Transverse colon (tissue), 4 donors: ENCODE measurements at places on chromosomes 12 and 14. TPM values are rescaled to one million over a fixed set of nuclear protein-coding genes. Genes with fewer than 3 reads are reported as not detected.

Gene CLBA1
- 6.7 TPM for total RNA-seq

Gene BIN2
- 4.0 TPM for total RNA-seq

Gene TSPAN9
- 4.2 TPM for total RNA-seq

Gene AICDA
- total RNA-seq = not detected

Gene METTL1
- total RNA-seq = 4.1 TPM

Gene COL2A1
- 0.75 TPM for total RNA-seq

Gene PTPRR
- 50.9 TPM for total RNA-seq

Gene DPPA3
- total RNA-seq = not detected

Gene SLC25A21
- total RNA-seq = 11.1 TPM

Gene NCOR2
- total RNA-seq = 84.2 TPM

Gene BTG1
- 83.6 TPM for total RNA-seq

Gene TMEM233
- total RNA-seq = not detected

Gene KRT3
- not detected for total RNA-seq

Gene GPRC5A
- total RNA-seq = 106 TPM

DNA sequence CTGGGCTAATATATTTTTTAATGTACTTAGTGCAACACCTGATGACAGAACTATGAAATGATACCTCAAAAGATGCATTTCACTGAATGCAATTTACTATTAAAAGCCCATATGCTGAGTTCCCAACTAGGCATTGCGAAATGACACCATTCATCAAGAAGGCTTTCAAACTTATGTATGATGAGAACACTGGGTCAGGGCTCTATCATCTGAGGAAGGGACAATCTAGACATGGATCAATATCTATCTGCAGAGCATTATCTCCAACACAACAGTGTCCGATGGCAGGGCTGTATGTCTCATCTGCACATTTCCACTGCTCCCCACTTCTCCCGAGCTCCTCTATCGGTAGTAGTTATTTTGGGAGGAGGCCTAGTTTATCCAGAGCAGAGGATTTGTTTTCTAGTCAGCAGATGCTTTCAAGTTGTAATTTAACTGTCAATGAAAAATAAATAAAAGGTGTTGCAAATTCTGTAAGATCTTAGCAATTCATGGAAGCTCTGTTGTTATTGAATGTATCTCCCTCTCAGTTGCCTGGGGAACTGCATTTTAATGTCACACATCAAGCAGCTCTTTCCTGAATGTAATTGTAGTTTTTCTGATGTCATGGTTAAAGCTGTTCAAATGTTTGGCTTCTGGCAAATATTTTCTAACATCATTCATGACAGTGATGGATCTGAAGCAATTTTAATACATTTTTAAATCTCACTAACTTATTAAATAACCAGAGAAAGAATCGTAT, 7.4 kb upstream of the GCH1 start:
- no peak overlapping the region for H3K27ac ChIP-seq
- H3K4me3 ChIP-seq = no peak overlapping the region
- DNase-seq = no peak
- no peaks in the 10 kb centered on the region for H3K27me3 ChIP-seq

DNA sequence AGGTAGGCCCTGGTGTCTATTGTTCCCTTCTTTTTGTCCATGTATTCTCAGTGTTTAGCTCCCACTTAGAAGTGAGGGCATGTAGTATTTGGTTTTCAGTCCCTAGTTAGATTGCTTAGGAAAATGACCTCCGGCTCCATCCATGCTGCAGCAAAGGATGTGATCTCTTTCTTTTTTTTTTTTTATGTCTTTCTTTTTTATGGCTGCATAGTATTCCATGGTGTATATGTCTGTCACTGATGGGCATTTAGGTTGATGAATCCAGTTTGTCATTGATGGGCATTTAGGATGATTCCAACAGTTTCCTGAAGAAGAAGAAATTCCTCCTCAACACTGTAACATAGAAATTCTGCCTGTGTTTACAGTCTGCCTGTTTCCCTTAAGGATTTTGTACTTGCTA, 231.1 kb downstream of the CCDC91 start:
- no peak overlapping the region for H3K27ac ChIP-seq
- DNase-seq = no peak
- H3K36me3 ChIP-seq = no peaks in the 10 kb centered on the region

GRCh38 chr12:27733052-27733656, 22.5 kb downstream of the MRPS35 start:
- no peak overlapping the region for H3K27ac ChIP-seq
- no peaks in the 10 kb centered on the region for H3K4me1 ChIP-seq
- H3K4me3 ChIP-seq = no peak overlapping the region
- H3K36me3 ChIP-seq = peaks cover 22% of the 10 kb centered on the region
- peak; percentile 35 for DNase-seq
- H3K27me3 ChIP-seq = no peaks in the 10 kb centered on the region

GRCh38 chr12:64714551-64714968, 44.6 kb downstream of the GNS start:
- no peaks in the 10 kb centered on the region for H3K27me3 ChIP-seq
- H3K36me3 ChIP-seq = no peaks in the 10 kb centered on the region
- H3K4me3 ChIP-seq = no peak overlapping the region
- no peaks in the 10 kb centered on the region for H3K4me1 ChIP-seq
- no peak for DNase-seq
- H3K27ac ChIP-seq = no peak overlapping the region

DNA sequence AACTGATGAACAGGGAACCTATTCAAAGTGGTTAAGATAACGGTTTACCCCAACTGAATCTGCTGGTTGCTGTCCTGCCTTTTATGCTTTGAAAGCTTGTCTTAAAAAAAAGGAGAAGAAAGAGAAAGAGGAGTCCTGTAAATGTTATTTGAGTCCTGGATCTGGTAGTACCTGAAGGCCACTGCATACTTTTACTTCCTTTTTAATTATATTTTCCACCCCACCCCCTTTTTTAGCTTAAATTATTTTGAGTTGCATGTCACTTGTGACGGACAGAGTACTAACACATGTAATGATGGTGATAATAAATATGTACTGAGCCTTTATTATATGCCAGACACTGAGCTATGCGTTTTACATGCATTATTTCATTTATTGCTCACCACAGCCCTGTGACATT, 2.5 kb upstream of the AMIGO2 start:
- H3K27ac ChIP-seq = peak overlapping the region; percentile 88
- peaks cover 12% of the 10 kb centered on the region for H3K27me3 ChIP-seq
- H3K4me1 ChIP-seq = peaks cover 76% of the 10 kb centered on the region
- H3K36me3 ChIP-seq = no peaks in the 10 kb centered on the region
- DNase-seq = no peak
- H3K4me3 ChIP-seq = no peak overlapping the region

GRCh38 chr12:23887055-23887835, 62.2 kb downstream of the SOX5 start:
- no peaks in the 10 kb centered on the region for H3K4me1 ChIP-seq
- H3K27me3 ChIP-seq = no peaks in the 10 kb centered on the region
- no peak overlapping the region for H3K27ac ChIP-seq
- DNase-seq = no peak
- no peaks in the 10 kb centered on the region for H3K36me3 ChIP-seq

GRCh38 chr14:51576117-51576430, 75.6 kb upstream of the FRMD6 start:
- DNase-seq = no peak
- no peaks in the 10 kb centered on the region for H3K27me3 ChIP-seq
- H3K27ac ChIP-seq = no peak overlapping the region
- no peak overlapping the region for H3K4me3 ChIP-seq
- H3K4me1 ChIP-seq = no peaks in the 10 kb centered on the region

- no peaks in the 10 kb centered on the region for H3K36me3 ChIP-seq
- no peak overlapping the region for H3K4me3 ChIP-seq
- peak; percentile 22 for DNase-seq
- no peaks in the 10 kb centered on the region for H3K27me3 ChIP-seq
- no peaks in the 10 kb centered on the region for H3K4me1 ChIP-seq
- H3K27ac ChIP-seq = no peak overlapping the region
Observed at GRCh38 chr12:127559349-127560040, 707.5 kb upstream of the TMEM132C start.

DNA sequence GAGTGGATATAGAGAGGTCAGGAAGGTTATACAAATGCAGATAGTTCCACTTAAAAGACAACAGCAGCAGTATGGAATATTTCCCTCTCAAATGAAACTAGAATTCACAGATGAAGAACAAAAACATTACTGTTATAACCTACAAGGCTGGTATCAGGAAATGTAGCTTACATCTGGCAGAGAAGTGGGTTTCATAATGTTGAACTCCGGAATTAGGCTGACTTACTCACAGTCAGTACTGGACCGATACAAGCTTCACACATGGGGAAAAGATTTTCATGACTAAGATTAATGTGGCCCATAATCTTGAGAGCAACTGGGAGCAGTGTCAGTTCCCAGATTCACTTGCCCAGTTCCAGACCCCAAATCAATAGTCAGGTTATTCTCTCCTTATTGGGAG, 353.9 kb downstream of the DUSP6 start:
- no peaks in the 10 kb centered on the region for H3K4me1 ChIP-seq
- H3K27ac ChIP-seq = no peak overlapping the region
- no peaks in the 10 kb centered on the region for H3K27me3 ChIP-seq
- H3K36me3 ChIP-seq = no peaks in the 10 kb centered on the region

DNA sequence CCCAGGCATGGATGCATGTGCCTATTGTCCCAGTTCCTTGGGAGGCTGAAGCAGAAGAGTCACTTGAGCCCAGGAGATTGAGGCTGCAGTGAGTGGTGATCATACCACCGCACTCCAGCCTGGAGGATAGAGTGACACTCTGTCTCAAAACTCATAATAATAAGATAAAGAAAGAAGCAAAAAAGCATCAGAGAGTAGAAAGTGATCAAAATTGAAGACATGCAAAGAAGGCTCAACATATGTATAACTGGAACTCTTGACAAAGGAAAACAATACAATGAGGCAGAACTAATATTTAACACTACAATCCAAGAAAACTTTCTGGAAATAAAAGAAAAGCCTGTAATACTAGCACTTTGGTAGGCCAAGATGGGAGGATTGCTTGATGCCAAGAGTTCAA, 48.3 kb upstream of the COCH start:
- H3K4me1 ChIP-seq = no peaks in the 10 kb centered on the region
- H3K27ac ChIP-seq = no peak overlapping the region
- no peak overlapping the region for H3K4me3 ChIP-seq
- H3K36me3 ChIP-seq = no peaks in the 10 kb centered on the region
- no peak for DNase-seq
- no peaks in the 10 kb centered on the region for H3K27me3 ChIP-seq

DNA sequence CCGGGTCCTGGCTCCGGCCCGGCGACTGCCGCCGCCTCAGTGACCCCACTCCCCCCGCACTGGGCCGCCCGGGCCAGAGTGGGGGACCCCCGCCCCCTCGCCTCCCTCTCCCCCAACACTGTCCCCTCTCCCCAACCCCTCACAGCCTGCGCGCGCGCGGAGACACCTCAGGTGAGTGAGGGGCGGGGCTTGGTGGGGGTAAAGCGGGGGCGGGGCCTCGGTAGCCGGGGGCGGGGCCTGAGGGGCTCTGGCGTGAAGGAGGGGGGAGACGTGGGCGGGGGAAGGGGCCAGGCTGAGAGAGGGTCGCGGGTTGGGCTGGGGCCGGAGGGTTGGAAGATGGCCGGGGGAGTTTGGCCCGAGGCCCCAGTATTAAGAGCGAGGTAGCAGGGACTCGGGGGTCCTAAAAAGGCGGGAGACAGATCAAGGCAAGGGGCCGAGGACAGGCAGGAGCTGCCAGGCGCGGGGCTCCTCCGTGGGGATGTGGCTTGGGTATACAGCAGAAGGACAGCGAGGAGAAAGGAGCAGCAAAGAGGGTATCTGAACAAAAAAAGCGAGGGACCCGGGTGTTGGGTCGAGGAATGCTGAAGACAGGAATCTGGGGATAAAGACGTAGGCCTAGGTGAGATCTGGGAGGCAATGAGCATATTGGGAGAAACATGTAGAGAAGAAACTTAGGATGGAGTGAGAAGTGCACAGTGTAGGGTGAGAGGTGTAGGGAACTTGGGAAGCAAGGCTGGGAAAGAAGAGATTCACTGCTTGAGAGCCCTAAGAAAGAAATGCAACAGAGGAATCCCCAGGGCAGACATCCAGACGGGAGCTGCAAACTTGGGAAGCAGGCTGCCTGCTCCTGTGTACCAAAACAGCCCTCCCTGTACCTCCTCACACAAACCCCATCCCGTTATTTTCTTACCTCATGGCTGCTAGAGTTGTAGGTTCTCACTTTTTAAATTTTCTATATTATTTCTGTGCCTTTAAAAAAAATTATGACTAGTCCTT, 10.8 kb downstream of the SUOX start:
- H3K36me3 ChIP-seq = no peaks in the 10 kb centered on the region
- H3K4me3 ChIP-seq = peak overlapping the region; percentile 83
- no peaks in the 10 kb centered on the region for H3K4me1 ChIP-seq
- no peaks in the 10 kb centered on the region for H3K27me3 ChIP-seq

- no peak for DNase-seq
- no peak overlapping the region for H3K4me3 ChIP-seq
- no peaks in the 10 kb centered on the region for H3K36me3 ChIP-seq
- H3K27ac ChIP-seq = no peak overlapping the region
Observed at GRCh38 chr12:40953076-40953475, 235.0 kb upstream of the PDZRN4 start.

- no peaks in the 10 kb centered on the region for H3K4me1 ChIP-seq
- DNase-seq = no peak
- H3K36me3 ChIP-seq = no peaks in the 10 kb centered on the region
- H3K27ac ChIP-seq = no peak overlapping the region
Observed at GRCh38 chr12:71556875-71557274, 106.8 kb downstream of the ZFC3H1 start.

GRCh38 chr12:85484387-85484786, 204.4 kb downstream of the ALX1 start:
- H3K27ac ChIP-seq = no peak overlapping the region
- H3K36me3 ChIP-seq = no peaks in the 10 kb centered on the region
- H3K4me1 ChIP-seq = no peaks in the 10 kb centered on the region
- DNase-seq = no peak

DNA sequence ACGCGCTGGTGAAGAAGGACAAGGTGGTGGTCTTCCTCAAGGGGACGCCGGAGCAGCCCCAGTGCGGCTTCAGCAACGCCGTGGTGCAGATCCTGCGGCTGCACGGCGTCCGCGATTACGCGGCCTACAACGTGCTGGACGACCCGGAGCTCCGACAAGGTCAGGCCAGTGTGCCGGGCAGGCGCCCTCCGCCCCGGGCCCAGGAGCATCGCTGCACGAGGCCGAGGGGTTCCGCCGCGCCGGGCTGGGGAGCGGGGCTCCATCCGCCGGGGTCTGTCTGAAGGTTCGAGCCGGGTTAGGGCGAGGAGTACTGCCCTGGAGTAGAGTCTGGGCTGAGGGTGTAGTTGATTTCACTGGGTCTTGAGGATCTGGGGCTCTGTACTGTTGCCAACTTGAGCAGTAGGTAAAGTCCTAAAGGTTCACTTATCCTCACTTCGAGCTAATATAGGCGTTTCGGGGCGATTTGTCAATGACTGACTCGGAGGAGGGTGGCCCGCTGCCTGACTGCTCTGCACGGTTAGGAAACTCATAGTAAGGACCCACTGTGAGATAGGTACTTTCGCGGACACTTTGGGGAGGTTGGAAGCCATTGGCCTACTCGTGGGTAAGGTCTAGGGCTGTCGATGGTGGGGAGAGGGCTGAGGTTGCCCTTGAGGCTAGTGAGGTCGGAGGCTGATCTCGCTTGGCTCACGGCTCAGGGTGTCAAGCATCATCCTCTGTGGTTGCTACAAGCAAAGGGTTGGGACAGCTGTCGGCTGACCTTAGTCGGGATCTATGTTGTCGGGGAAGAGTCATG, 574 bp downstream of the GLRX5 start:
- no peak for DNase-seq
- peaks cover 21% of the 10 kb centered on the region for H3K4me1 ChIP-seq
- peak overlapping the region; percentile 88 for H3K4me3 ChIP-seq
- peak overlapping the region; percentile 94 for H3K27ac ChIP-seq

- no peaks in the 10 kb centered on the region for H3K4me1 ChIP-seq
- no peaks in the 10 kb centered on the region for H3K27me3 ChIP-seq
- H3K27ac ChIP-seq = no peak overlapping the region
- H3K4me3 ChIP-seq = no peak overlapping the region
- H3K36me3 ChIP-seq = no peaks in the 10 kb centered on the region
- no peak for DNase-seq
Observed at GRCh38 chr12:114817571-114818425, 133.8 kb upstream of the TBX3 start.
